ENCODE measurements at places on chromosomes 6 and 20.

DNA sequence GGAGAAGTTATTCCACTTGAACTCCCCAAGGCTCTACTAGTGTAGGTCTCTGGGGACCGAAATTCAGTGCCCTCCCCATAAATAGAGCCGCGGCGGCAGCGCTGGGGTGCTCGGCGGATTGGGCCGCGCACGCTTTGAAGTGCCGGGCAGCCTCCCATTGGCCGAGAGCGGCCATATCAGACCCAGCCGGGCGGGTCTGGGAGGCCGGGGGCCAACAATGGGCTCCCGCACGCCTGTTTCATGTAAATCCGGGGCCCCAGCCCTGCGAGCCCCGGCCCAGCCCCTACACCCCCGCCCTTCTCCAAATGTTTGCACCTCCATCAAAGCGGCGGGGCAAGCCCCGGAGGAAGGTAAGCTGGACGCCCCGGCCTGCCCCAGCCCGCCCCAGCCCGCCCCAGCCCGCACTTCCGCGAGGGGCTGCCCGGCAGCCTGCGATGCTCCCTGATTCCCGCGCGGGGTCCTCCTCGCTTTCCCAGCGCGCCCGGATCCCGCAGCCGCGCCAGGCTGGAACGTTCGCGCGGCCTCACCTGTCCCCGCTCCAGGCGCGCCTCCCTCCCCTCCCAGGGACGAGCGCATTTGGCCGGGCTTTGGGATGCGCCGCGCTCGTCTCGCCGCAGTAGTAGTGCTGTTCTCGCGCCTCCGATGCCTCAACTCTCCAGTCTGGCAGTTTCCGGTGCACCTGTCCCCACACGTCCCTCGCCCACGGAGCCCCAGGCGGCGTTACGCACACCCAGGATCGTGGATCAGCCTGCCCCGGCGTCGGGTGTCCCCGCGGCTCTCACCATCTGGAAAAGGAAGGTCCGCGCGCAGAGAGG lies at the start of gene TBXT:
TSS of gene TBXT (minus strand) at position 51 of the 815 bp plus-strand sequence. CDS start 260 bp downstream, outside the sequence.
- DNase-seq = no peak

GRCh38 chr6:22627644-22628043 lies 58.3 kb downstream of the HDGFL1 start:
- no peak for DNase-seq

DNA sequence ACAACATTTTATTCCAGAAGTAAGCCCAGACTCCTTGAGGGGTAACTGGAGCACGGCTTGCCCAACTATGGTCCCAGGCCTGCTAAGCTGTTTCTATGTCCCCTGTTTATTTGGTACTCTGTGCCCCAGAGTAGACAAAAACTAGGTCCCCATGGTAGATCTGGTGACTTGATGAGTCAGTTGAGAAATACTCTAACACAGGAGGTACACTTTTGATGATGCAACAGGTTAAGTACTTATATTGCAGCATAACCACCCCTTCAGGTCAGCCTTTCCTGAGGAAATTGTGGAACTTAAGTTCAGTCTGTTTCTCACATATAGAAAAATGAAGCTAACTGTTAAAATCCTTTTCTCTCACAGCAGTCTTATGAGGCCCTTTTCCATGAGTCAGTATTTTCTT lies 19.6 kb downstream of the TTPAL start:
- DNase-seq = no peak

- no peak for DNase-seq
Measured at GRCh38 chr6:66376001-66376400, 669.0 kb upstream of the EYS start.

GRCh38 chr20:37992802-37993409 lies 40.4 kb downstream of the TTI1 start:
- DNase-seq = peak; percentile 55

DNA sequence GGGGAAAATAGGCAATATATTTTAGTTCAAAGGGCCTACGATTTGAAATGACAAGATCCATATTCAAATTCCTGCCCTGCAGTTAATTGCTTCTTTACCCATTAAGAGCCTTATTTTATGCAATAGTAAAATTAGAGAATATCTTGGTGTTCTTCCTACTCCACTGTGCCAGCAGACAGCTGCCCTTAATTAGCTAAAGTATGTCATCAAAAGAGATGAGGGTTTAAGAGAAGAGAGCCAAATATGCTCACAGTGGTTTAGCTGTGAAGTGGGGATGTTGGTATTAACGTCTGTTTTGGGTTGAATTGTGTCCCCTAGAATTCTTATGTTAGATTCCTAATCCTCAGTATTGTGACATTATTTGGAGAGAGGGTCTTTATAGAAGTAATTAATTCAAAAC lies 148.1 kb downstream of the MOXD1 start:
- no peak for DNase-seq

DNA sequence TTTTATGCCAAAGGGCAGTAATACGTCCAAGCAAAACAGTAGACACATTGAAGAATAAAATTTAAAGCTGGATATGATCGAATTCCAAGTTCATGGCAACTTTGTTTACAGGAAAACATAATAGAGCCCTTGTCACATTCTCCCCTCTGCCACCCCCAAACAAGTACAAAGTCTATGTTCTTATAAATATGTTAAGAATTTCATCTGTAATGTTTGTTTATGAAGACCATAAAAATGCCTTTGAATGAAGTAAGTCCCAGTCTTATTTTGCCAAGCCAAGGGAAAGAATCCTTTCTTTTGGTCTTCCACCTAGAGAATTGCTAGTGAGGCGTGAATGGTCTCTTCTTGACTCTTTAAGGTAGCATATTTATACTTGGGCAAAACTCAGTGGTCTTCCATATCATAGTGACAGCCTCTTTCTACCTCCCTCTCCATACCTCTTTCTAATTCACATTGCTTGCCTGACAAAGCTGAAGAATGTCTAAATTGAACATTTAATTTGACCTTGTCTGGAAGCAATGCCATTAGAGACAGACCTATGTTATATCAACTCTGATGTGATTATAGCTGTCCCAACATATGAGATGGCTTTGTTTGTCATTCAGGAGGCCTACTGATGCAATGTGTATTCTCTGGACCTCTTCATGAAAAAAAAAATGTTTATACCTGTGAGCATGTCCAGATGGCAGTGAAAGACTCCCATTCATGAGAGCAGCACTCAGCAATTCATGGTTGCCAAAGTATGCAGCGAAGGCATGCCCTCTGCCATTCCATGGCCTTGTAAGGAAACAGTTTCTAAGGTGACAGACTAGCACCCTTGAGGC lies 70.6 kb upstream of the CCN2 start:
- no peak for DNase-seq

DNA sequence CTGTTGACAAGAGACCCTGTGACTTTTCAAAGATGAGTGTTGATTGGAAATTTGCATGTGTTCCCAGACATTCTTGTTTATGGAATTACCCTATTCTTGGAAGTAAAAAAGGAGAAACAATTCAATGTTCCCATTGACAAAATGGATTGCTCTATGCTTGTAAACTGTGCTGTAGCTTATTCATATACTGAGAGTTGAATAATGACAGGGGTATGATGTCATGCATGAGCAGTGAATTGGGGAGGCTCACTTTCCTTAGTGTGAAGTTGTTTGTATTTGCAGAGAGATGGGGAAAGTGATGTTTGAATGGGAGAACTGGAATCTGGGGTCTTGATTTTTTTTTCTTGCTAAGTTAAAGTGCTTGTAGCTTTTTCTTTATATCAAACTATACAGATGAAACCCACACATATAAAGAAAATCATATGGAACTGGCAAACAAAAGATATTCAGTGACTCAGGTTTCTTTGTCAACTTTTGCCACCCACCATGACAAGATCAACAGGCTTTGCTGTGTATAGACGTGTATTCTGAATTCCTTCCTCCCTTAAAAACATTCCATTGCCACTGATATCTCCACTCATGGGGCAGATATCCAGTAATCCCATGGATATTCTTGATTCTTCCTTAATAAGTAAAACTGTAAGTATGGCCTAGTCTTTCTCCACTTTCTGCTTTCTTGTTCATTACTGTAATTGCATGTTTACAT lies 97.8 kb upstream of the JAG1 start:
- DNase-seq = no peak

- DNase-seq = no peak
Measured at GRCh38 chr20:54849741-54850140, 374.3 kb downstream of the DOK5 start.

GRCh38 chr20:47493175-47493962 lies 8.3 kb upstream of the NCOA3 start:
- peak; percentile 94 for DNase-seq

- DNase-seq = no peak
Measured at GRCh38 chr6:23784301-23784919, 341.6 kb upstream of the NRSN1 start.

- no peak for DNase-seq
Measured at GRCh38 chr6:55998576-55998975, 123.2 kb upstream of the BMP5 start.
